Stimulated activated CD8-positive, alpha-beta memory T cell treated with anti-CD3 and anti-CD28 coated beads, Interleukin-7, amount 100 ng/mL, for 1 hour (primary cell): ENCODE measurements at places on chromosomes 12 and 14.

DNA sequence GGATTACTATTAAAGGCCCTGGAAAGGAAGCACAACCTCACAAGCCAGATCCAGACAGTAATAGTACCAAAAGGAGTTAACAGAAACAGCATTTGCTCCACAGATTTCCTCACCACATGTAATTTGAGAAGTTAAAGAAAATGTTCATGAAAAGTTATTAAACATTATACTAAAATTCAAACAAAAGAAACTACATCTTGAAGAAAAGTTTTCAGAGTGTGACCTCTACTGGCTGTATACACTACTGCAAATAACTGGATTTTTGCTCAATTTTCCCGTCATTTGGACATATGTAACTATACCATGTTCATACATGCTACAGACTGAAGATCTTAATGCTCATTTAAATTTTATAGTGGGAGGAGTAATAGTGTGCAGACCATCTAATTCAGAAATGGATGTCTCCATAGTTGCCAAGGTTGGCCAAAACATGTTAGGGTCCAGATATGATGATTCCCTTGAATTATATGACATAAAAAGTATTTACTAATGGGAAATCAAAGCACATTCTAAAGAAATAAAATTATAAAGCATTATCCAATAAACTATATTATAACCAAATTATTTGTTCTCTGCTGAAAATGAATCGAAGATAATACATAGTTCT, 5.6 kb downstream of the KRR1 start:
- no peak for DNase-seq

- no peak for DNase-seq
These were observed 787 bp downstream of the KCNH3 start for GRCh38 chr12:49539406-49540228.

DNA sequence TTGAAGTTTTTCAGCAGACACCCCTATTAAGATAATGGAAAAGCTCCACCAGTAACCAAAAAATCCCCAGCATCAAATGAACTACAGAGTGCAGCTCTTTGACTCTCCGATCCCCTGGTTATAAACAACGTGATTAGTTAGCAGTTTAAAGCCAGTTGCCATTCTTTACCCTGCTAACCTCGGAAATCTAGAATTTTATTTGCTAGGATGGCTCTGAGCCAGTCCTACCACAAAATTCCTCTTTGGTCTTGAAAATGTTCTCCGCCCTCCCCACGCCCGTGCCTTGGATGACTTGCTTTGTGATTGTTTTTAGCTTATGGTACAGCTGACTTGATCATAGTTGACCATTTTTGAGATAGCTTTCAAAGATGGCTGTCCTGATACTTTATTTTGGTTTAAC, 1.2 kb downstream of the KLHDC2 start:
- no peak for DNase-seq

DNA sequence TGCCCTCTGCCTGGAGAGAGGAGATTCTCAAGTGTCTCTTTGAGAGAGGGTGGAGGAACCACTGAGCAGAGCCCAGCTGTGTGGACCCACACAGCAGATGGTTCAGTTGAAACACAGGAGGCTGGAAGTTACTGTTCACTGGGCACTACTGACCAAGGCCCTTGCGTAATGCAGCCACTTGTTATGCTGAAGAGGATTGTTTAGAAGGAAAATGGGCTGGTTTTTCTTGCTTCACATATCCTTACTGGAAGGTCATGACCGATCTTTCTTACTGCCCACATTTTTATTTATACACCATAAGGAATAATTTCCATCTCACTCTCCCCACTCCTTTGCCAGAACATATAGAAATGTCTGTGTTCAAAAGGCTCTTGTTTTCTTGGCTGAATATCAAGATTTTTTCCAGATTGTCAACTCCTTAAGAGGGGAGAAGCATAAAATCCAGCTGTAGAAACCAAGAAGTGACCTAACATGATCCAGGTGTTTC, 375.1 kb upstream of the DDHD1 start:
- no peak for DNase-seq

GRCh38 chr14:68365228-68365627, 427.6 kb downstream of the ZFP36L1 start:
- DNase-seq = no peak

DNA sequence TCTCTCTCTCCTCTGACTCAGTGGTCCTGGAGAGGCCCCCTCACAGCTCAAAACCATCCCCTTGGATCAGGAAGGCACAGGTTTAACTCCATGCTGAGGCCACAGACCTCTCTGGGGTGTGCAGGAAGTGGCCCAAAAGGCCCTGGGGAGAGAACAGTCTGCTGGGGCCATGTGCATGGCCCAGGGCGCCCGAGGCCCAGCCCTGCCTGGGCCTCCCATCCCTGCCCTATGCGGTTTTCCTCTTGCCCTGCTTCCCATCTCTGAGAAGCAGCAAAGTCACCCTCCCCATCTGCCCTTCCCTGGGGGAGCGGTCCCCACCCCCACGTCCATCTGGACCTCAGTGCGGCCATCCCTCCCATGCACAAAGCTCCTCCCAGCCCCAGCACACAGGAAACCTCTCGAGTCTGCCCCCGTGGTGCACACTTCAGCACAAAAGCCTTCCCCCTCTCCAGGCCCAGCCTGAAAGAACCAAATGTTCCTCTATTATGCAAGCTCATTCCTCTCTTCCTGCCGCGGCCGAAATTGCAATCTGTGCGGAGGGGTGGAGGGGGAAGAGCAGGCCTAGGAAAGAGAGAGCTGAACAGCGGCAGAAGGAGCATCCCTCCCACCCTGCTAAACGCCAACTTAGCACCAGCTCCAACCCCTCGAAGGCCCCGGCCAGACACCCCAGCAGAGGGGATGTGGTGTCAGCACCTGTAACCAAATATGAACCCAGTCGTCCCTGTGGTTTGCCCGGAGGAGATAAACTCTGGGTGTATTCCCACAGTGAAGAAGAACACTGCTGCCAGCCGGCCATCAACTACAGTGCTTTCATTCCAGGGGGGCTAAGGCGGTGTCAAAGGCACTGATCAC, 108.5 kb downstream of the SCARB1 start:
- no peak for DNase-seq

DNA sequence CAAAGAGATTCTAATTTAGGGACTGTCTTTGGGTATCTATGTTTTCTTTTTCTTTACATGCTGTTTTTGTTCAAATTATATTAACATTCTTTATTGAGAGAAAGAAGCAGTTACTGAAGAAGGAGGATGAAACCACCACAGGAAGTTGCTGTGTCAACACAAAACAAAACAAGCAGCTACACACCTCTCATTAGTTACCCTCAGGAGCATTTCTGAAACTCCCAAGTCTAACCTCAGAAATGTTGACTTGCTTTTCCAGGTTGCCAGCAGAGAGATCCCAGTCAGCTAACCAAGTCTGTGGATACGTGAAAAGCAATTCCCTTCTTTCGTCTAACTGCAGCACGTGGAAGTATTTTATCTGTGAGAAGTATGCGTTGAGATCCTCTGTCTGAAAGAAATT, 33.5 kb downstream of the CLEC1A start:
- no peak for DNase-seq

DNA sequence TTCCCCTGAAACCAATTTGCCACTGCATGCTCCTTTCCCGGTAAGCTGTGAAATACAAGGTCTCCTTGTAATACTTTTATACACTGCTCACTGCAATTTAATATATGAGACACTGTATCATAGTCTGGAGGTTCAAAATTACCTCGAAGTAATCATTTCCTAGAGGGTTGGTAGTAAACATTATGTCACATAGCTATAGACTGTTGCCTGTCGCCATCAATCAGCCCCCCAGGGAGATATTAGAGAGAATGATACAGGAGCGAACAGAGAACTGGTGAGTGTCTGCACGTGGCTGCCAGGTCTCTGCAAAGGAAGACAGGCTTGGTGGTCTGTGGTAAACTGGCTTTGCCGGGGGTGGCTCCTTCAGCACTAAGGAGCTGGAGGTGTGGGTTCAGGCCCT, 165.5 kb upstream of the WSCD2 start:
- no peak for DNase-seq

- DNase-seq = no peak
These were observed 384.5 kb upstream of the DDHD1 start for GRCh38 chr14:53537422-53538315.

DNA sequence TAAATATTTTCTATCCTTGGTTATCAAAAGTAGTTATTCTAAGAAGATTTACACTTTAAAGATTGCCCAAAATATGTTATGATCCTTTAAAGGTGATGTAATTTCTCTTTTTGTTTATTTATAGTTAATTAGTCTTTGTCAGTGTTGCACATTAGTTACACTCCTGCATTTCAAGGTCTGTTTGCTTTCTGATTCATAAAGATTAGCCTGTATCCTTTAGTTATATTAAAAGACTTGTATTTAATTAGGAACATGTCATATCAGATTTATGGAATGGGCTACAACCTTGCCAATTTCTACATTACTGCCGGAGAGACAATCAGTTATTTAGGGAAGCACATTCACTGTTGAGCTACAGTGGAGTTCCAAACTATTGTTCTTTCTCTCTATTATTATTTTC, 3.5 kb downstream of the EPYC start:
- DNase-seq = no peak

- no peak for DNase-seq
These were observed 45.7 kb downstream of the TEAD4 start for GRCh38 chr12:3004655-3005565.

GRCh38 chr14:91243074-91243471, 1.4 kb downstream of the GPR68 start:
- DNase-seq = no peak

DNA sequence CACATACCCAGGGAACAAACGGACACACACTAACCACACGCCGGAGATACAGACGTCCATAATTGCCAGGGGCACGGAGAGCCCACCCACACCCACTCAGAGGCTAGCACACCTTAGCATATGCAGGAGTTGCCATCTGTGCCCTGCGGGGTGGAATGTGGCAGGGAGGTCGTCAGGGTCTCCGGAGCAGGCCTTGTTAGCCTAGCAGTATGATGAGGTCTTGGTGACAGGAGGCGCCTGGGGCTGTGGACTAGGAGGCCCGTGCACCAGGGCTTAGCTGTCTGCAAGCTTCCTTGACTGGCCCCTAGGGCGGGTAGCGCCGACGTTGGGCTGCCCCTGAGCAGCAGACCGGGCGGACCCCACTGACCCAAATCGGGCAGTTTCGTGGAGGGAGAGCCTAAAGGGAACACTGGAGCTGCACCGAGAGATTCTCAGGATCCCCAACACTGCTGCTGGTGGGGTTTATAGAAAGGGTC, 10.0 kb downstream of the STAC3 start:
- DNase-seq = no peak

DNA sequence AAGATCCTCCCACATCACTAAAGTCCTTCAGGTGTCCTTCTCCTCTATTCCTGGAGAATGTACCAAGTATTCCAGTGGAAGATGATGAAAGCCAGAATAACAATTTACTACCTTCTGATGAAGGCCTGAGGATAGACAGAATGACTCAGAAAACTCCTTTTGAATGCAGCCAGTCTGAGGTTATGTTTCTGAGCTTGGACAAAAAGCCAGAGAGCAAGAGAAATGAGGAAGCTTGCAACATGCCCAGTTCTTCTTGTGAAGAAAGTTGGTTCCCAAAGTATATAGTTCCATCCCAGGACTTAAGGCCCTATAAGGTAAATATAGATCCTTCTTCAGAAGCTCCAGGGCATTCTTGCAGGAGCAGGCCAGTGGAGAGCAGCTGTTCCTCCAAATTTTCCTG, 54.6 kb upstream of the HELB start:
- no peak for DNase-seq

- DNase-seq = no peak
These were observed 6.1 kb downstream of the PELI2 start for GRCh38 chr14:56124327-56124726.

GRCh38 chr12:57770734-57771133, 1.2 kb downstream of the METTL1 start:
- DNase-seq = no peak

DNA sequence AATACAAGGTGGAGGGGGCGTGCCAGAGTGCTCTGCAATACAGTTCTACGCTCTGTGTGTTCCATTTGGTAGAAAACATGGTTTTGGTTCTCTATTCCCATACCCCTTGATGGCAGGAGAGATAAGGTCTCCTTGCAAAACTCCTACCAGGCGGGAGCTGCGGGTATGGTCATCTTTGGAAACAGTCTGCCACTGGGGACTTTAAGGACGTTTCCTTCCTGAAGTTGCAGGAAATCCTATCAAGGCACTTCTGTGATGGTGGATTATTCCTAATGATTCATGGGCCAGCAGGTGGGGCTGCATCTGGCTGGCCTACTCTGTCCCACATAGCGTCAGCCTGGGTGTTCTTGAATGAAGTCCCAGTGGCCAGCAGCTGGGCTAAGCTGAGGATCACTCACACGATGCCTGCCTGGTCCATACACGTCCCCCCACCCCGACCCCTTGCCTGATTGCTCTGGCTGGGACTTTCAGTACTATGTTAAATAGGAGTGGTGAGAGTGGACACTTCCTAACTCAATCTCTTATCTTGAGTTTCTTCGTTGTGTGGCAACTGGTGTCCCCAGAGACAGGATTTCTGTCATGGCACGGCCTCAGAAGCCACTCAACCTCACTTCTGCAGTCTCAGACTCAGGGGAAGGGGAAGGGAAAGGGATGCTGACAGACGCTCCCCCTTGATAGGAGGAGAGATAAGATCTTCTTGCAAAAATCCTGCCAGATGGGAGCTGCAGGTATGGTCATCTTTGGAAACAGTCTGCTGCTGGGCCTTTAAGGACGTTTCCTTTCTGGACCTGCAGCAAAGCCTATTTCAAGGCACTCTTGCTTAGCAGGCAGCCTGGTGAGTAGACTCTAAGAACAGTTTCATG, 61.0 kb upstream of the FKBP4 start:
- no peak for DNase-seq

GRCh38 chr14:72614891-72615415, 278.9 kb downstream of the DPF3 start:
- no peak for DNase-seq

- no peak for DNase-seq
These were observed at the start of gene CPNE8 for GRCh38 chr12:38905480-38906351. Gene CPNE8 (minus strand): TSS chr12:38905591. CDS start chr12:38905534, 57 bp downstream.

DNA sequence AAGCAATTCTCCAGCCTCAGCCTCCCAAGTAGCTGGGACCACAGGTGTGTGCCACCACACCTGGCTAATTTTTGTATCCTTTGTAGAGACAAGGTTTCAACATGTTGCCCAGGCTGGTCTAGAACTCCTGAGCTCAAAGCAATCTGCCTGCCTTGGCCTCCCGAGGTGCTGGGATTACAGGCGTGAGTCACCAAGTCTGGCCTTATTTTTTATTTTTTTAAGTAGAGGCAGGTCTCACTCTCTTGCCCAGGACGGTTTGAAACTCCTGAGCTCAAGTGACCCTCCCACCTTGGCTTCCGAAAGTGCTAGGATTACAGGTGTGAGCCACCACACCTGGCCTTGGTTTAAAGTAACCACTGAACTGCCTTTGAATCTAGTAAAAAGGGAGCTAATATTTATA, 56.8 kb downstream of the SPPL3 start:
- DNase-seq = no peak

DNA sequence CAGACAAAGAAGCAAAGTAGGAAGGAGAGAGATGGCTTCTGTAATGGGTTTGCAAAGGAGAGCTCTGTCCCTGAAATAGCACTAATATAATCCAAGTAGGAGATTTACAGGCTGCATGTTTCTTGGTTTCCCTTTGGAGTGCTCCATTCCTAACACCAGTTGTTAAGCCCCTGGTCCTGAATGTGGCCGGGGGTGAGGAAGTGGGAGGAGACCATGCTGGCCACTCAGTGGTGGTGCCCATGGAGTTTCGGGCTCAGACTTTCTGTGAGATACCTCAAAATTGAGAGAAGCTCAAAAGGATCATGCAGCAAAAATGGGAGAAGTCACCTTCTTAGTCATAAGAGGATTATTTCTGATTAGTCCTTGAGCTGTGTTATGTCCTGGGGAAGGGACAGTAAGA, 88.5 kb downstream of the DAD1 start:
- DNase-seq = no peak
